Right lobe of liver (tissue), 6 donors: ENCODE measurements at places on chromosomes 3 and 15. TPM values are rescaled to one million over a fixed set of nuclear protein-coding genes. Genes with fewer than 3 reads are reported as not detected.
A peak's percentile ranks its signal among the peaks of the same experiment; 100 is the strongest.

ONECUT1 gene
- 56.8 TPM for total RNA-seq

WDR72 gene
- 12.5 TPM for total RNA-seq

ANKRD63 gene
- total RNA-seq = not detected

SPATA12 gene
- total RNA-seq = 0.09 TPM

SLC28A2 gene
- total RNA-seq = not detected

GLDN gene
- total RNA-seq = 0.81 TPM

GRCh38 chr3:66622756-66623457 lies 122.1 kb upstream of the LRIG1 start:
- H3K27me3 ChIP-seq = no peaks in the 10 kb centered on the region
- no peaks in the 10 kb centered on the region for H3K4me1 ChIP-seq
- no peak overlapping the region for H3K4me3 ChIP-seq
- no peak for DNase-seq
- H3K27ac ChIP-seq = no peak overlapping the region

- H3K4me1 ChIP-seq = peaks cover 13% of the 10 kb centered on the region
- H3K27me3 ChIP-seq = no peaks in the 10 kb centered on the region
- DNase-seq = peak; percentile 67
Observed at GRCh38 chr3:45553469-45553974, 41.0 kb upstream of the LIMD1 start.

DNA sequence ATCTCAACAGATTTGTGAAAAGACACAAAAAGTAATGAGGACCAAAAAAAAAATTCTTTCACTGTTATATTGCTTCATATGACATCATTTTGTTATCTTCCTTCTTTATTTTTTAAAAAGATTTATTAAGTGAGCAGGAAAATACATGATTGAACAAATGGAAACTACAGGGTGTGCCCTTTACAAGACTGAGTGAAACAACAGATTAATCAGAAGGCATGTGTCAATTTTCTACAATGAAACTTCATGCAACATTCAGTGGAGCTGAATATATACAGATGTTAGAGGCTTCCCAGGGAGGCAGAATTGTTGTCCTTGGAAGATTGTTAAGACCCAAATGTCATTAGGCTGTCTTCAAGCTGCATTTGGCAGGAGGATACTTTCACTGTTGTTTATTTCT lies 28.4 kb upstream of the SLC2A2 start:
- no peak overlapping the region for H3K4me3 ChIP-seq
- no peak for DNase-seq
- H3K36me3 ChIP-seq = no peaks in the 10 kb centered on the region
- no peak overlapping the region for H3K27ac ChIP-seq
- no peaks in the 10 kb centered on the region for H3K27me3 ChIP-seq
- no peaks in the 10 kb centered on the region for H3K4me1 ChIP-seq

DNA sequence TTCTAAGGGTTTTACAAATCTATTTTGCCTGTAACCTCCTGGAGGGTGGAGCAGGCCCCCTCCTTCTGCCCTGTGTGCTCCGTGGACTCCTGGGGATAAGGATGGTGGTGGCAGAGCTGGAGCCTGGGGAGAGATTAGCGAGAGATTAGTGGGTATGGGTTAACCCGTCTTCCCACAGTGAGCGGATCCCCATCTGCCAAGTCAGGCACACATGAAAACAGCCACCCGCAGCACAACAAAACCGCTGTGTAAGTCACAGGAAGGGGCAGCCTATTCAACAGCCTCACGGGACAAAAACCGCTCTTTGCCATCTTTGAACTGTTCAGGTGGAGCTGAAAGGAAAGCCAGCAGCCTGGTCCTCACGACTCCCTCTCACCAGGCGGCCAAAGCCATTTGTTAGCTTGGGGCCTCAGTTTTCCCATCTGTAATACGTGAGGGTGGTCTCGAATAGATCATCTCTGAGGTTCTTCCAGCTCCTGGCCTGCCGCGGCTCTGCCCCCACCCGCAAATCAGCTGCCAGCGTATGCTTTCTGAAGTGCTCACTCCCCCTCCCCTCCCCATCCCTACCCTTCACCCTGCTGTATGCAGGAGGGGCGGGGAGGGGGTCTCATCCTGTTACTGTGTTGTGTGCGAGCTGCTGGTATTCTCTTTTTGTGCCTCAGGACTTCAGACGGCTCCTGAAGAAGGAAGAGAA lies 43.6 kb downstream of the PDIA5 start:
- DNase-seq = no peak
- H3K4me3 ChIP-seq = no peak overlapping the region
- H3K27ac ChIP-seq = no peak overlapping the region
- no peaks in the 10 kb centered on the region for H3K27me3 ChIP-seq
- H3K36me3 ChIP-seq = peaks cover 2% of the 10 kb centered on the region

- no peaks in the 10 kb centered on the region for H3K36me3 ChIP-seq
- H3K4me1 ChIP-seq = no peaks in the 10 kb centered on the region
- H3K27me3 ChIP-seq = no peaks in the 10 kb centered on the region
- peak overlapping the region; percentile 51 for H3K4me3 ChIP-seq
Observed at GRCh38 chr3:71129611-71130431, 453.7 kb downstream of the FOXP1 start.

DNA sequence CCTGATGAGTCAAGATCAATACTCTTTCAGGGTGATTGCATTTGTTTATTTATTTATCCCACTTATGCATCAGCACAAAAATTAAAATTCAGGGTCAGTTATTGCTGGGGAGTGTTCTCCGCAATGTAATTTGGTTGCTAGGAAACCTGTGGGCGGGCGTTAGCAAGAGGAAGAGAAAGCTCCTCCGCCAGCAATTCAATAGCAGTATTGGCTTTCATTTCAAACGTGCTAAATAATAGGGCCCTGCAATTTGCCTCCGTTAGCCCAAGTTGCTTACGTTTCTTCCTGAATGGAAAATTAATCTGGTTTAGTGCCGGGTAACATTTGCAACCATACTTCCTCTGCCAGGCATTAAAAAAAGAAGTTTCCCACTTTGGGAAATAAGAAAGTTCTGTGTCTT lies 35.5 kb upstream of the PLCL2 start:
- H3K4me3 ChIP-seq = no peak overlapping the region
- H3K4me1 ChIP-seq = peaks cover 21% of the 10 kb centered on the region
- no peaks in the 10 kb centered on the region for H3K27me3 ChIP-seq
- H3K36me3 ChIP-seq = no peaks in the 10 kb centered on the region
- H3K27ac ChIP-seq = no peak overlapping the region

DNA sequence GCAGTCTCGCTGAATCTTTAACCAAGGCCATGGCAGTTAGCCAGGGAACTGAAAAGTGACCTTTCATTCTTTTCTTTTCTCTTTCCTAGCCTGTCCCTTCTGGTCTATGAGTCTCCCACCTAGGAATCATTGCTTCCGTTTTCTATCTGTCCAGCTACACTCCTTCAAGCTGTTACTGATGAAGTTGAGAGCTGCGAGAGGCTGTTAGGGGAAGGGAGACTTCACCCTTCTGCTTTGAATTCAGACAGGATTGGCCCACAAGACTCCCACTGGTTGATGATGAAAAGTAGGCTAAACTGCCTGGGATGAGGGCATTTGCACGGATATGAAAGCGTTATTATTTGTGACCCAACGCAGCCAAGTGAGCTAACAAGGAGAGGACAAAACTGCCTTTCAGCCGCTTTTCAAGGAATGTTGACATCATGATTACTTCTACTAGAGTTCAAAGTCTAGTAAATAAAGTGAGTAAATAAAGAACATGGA lies 30.2 kb downstream of the EIF4E3 start:
- H3K4me1 ChIP-seq = no peaks in the 10 kb centered on the region
- no peaks in the 10 kb centered on the region for H3K27me3 ChIP-seq
- DNase-seq = no peak
- no peaks in the 10 kb centered on the region for H3K36me3 ChIP-seq

- H3K27me3 ChIP-seq = no peaks in the 10 kb centered on the region
- DNase-seq = no peak
- no peaks in the 10 kb centered on the region for H3K36me3 ChIP-seq
Observed at GRCh38 chr3:31093606-31094005, 199.1 kb upstream of the GADL1 start.

DNA sequence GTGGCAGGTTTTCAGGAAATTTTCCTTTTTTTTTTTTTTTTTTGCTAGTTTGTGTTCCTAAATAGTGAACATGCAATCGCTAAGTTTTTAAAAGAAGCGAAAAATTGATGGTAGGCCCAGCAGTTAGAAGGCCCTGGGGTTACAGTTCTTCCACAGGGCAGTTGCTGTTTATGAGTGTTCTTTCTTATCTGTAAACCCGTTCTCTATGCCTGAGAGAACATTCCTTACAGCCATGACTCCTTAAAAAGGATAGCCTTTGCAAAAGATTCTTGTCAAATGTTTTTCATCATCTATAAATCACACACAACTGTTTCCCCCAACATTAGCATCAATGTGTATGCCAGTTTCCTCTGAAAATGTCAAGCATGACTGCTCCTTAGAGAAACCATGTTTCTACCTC lies 23.8 kb upstream of the MYZAP start:
- no peaks in the 10 kb centered on the region for H3K36me3 ChIP-seq
- no peaks in the 10 kb centered on the region for H3K27me3 ChIP-seq
- H3K4me1 ChIP-seq = no peaks in the 10 kb centered on the region
- no peak for DNase-seq
- H3K4me3 ChIP-seq = no peak overlapping the region
- H3K27ac ChIP-seq = no peak overlapping the region

DNA sequence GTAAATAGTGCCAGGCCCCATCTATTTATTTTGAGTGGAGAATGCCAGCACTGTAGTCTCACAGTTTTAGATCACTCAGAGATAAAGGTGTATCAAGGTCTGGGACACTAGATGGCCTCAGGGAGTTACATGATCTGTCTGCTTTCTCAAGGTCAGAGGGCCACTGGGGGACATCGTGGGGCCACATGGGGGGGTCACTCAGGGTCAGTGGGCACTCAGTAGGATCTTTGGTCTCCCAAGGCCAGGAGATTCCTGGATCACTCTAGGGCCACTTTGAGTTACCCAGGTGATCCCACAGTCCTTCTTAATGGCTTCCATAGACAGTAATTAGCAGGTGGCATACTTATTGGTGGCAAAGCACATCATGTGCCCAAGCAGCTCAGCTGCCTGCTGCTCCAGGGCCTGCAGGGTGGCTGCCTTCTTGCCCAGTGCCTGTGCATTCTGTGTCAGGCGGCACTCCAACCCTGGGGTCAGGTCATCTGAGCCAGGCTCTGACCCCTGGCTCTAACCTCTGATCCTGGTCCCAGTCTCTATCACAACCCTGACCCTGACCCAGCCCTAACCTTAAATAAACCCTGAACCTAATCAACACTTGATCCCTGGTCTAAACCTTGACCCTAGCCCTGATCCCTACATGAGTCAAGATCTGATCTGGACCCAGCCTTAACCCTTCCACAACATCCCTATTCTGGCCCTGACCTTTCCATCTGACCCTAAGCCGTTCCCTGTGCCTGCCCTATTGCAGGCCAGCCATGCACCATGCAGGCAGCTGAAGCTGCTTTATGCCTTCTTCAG lies 1.8 kb upstream of the LAMB2 start:
- no peaks in the 10 kb centered on the region for H3K27me3 ChIP-seq
- H3K4me3 ChIP-seq = no peak overlapping the region
- H3K36me3 ChIP-seq = no peaks in the 10 kb centered on the region
- H3K4me1 ChIP-seq = no peaks in the 10 kb centered on the region
- H3K27ac ChIP-seq = no peak overlapping the region

DNA sequence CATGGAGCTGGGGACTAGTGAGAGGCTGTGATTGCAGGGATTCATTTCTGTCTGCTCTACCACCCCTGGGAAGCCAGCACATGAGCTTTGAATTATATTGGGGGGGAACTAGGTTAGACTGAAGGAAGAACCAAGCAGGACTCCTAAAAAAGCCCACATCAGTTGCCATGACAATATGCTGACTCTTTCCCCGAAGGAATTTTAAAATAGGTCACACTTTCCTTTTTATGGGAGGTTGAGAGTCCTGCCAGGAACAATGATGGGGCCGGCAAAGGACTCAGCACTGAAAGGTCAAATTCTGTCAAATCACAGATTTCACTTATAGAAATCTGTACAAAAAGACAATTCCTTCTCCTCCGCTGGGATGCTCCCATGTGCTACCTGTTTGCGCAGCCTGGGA lies 130.8 kb downstream of the ZNF621 start:
- H3K27me3 ChIP-seq = no peaks in the 10 kb centered on the region
- H3K4me1 ChIP-seq = no peaks in the 10 kb centered on the region
- H3K36me3 ChIP-seq = no peaks in the 10 kb centered on the region
- DNase-seq = no peak
- no peak overlapping the region for H3K4me3 ChIP-seq

GRCh38 chr3:127289706-127290575 lies 2.1 kb upstream of the PRR20G start:
- no peaks in the 10 kb centered on the region for H3K27me3 ChIP-seq
- no peaks in the 10 kb centered on the region for H3K4me1 ChIP-seq
- H3K36me3 ChIP-seq = no peaks in the 10 kb centered on the region
- no peak for DNase-seq

GRCh38 chr3:138594935-138595610 lies 1.0 kb upstream of the CEP70 start:
- no peaks in the 10 kb centered on the region for H3K36me3 ChIP-seq
- peak overlapping the region; percentile 74 for H3K4me3 ChIP-seq
- H3K27ac ChIP-seq = no peak overlapping the region
- H3K27me3 ChIP-seq = no peaks in the 10 kb centered on the region
- H3K4me1 ChIP-seq = no peaks in the 10 kb centered on the region
- no peak for DNase-seq

DNA sequence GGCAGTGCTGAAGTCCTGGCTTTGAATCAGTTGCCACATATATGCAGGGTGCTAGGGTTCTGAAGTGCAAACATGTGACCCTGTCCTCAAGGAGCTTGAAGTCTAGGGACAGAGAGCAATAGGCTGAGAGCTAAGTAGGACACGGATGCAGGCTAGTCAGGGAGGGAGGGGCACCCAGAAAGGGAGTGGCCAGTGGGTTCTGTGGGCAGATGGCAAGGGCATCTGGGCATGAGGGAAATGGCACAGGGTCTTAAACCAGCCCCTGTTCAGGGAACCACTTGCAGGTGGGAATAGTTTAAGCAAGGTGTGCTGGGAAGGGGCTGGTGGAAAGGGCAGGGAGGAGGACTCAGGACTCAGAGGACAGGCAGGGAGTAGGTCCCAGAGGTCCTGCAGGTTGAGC lies 46.4 kb upstream of the EPHB1 start:
- no peak for DNase-seq
- no peak overlapping the region for H3K27ac ChIP-seq
- no peaks in the 10 kb centered on the region for H3K27me3 ChIP-seq
- no peaks in the 10 kb centered on the region for H3K4me1 ChIP-seq
- no peak overlapping the region for H3K4me3 ChIP-seq

DNA sequence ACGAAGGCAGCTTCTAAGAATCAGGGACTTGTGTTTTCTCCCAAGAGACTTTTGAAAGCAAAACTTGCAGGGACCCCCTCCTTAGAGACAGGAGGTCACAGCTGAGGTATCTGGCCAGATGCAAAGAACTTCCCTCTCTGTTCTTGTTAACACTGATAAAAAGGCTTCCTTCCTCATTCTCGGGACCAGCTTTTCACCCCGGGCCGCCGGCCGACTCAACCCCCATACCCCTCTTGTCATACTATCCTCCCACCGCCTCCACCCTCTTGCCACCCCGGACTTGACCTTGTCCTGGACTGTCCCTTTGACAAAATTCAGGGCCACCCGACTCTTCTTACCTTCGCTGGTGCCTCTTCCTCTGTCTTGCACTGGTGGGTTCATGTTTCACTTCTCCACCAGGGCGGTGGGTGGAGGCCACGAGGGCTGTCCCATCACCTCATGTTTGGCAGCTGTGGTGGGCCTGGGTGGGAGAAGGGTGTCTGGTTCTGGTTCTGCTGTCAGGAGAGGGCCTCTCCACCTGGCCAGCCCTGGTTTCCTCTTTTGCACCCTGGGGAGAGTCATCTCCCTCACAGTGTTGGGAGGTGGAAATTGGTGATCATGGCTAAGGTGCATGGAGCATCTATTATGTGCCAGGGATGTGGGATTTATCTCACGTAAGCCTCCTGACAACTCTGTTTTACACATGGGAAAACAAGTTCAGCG lies 32.5 kb downstream of the BHLHE40 start:
- H3K4me1 ChIP-seq = no peaks in the 10 kb centered on the region
- no peak overlapping the region for H3K27ac ChIP-seq
- H3K36me3 ChIP-seq = no peaks in the 10 kb centered on the region
- H3K4me3 ChIP-seq = no peak overlapping the region
- peak; percentile 40 for DNase-seq
